ENCODE measurements at places on chromosomes 11 and 22. TPM values are rescaled to one million over a fixed set of nuclear protein-coding genes. Genes with fewer than 3 reads are reported as not detected.

PKDREJ gene
- total RNA-seq: 0.03 TPM

GNAZ gene
- total RNA-seq: 5.0 TPM

EMID1 gene
- total RNA-seq: 7.9 TPM

TUBA8 gene
- 2.1 TPM for total RNA-seq

GALNT18 gene
- 59.3 TPM for total RNA-seq

POU2AF1 gene
- total RNA-seq: 6.9 TPM

MRGPRE gene
- 0.18 TPM for total RNA-seq

NDUFC2 gene
- total RNA-seq: 190 TPM

TKFC gene
- total RNA-seq: 35.2 TPM

LRP5 gene
- 67.1 TPM for total RNA-seq

WNT7B gene
- total RNA-seq: 12.5 TPM

CPT1B gene
- 5.7 TPM for total RNA-seq

SLC37A2 gene
- 13.2 TPM for total RNA-seq

PRRG4 gene
- 9.7 TPM for total RNA-seq

TMEM45B gene
- total RNA-seq: 11.6 TPM

OPCML gene
- 0.49 TPM for total RNA-seq

TMEM132A gene
- total RNA-seq: 20.5 TPM

GRIK4 gene
- total RNA-seq: 4.9 TPM

ISX gene
- total RNA-seq: not detected

SNX32 gene
- 0.52 TPM for total RNA-seq

UPK2 gene
- not detected for total RNA-seq

NPTXR gene
- total RNA-seq: 5.8 TPM

SPDYC gene
- not detected for total RNA-seq

ZNF195 gene
- 22.9 TPM for total RNA-seq

SOX6 gene
- total RNA-seq: 13.9 TPM

OR5B21 gene
- 0.31 TPM for total RNA-seq

OR4D5 gene
- total RNA-seq: not detected

OR8A1 gene
- total RNA-seq: not detected

TRPC6 gene
- total RNA-seq: 10.7 TPM

MPPED2 gene
- 2.1 TPM for total RNA-seq

APOL2 gene
- 46.3 TPM for total RNA-seq

LMO1 gene
- 0.34 TPM for total RNA-seq

RSF1 gene
- total RNA-seq: 47.3 TPM

ANO1 gene
- total RNA-seq: 10.8 TPM

CRYBB3 gene
- total RNA-seq: not detected

DTX4 gene
- total RNA-seq: 51.6 TPM

TFIP11 gene
- total RNA-seq: 25.5 TPM

RHOD gene
- total RNA-seq: 7.3 TPM

KRTAP5-11 gene
- total RNA-seq: not detected
